ENCODE measurements at places on chromosomes 1 and 21. TPM values are rescaled to one million over a fixed set of nuclear protein-coding genes. Genes with fewer than 3 reads are reported as not detected.

DNA sequence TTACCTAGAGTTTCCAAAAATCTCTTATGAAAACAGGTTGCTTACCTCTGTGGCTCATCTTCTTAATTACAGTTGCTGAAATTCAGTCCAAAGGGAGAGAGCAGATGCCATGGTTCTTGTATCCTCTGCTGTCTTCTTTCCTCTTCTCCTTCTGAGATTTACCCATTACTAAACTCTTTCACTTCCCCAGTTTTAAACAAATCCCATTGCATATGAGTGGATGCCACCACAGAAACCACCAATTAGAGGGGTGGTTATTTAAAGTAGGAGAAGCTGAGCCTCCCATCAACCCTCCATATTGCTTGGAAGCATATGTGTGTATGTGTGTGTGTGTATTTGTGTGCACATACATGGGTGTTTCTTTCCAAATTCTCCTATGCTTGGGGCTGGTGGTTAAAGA, 128.5 kb upstream of the KCNK1 start:
- DNase-seq: no peak

Gene CFHR2
- not detected for total RNA-seq

DNA sequence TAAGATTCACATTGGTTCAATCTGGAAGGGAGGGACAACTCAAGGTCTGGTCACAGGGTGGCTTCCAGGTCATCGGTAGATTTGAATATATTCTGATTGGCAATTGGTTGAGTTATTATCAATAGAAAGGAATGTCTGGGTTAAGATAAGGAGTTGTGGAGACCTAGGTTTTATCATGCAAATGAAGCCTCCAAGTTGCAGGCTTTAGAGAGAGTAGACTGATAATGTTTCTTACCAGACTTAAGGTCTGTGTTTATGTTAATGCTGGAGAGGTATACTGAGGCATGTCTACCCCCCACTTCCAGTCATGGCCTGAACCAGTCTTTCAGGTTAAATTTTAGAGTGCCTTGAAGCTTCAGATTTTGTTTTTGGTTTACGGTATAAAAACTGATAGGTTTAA, 29.7 kb downstream of the USP25 start:
- DNase-seq: no peak

Gene CD53
- 20.9 TPM for total RNA-seq

- no peak for DNase-seq
Measured at GRCh38 chr1:110750562-110750961, 75.8 kb upstream of the KCNA3 start.

Gene ADAMTS5
- total RNA-seq: 10.3 TPM
